ENCODE measurements at places on chromosomes 1 and 21.

GRCh38 chr21:25925936-25926335 lies 191.2 kb downstream of the GABPA start:
- DNase-seq, result no peak

GRCh38 chr1:155068599-155068998 lies 5.1 kb downstream of the EFNA4 start:
- no peak for DNase-seq

GRCh38 chr1:87176087-87176486 lies 152.6 kb upstream of the LMO4 start:
- DNase-seq, result no peak

GRCh38 chr1:116671072-116671760 lies 3.7 kb upstream of the IGSF3 start:
- no peak for DNase-seq

- DNase-seq, result no peak
Observed at GRCh38 chr1:98078596-98078995, 157.8 kb upstream of the DPYD start.

GRCh38 chr1:57839526-57839925 lies 415.7 kb upstream of the DAB1 start:
- DNase-seq, result no peak

DNA sequence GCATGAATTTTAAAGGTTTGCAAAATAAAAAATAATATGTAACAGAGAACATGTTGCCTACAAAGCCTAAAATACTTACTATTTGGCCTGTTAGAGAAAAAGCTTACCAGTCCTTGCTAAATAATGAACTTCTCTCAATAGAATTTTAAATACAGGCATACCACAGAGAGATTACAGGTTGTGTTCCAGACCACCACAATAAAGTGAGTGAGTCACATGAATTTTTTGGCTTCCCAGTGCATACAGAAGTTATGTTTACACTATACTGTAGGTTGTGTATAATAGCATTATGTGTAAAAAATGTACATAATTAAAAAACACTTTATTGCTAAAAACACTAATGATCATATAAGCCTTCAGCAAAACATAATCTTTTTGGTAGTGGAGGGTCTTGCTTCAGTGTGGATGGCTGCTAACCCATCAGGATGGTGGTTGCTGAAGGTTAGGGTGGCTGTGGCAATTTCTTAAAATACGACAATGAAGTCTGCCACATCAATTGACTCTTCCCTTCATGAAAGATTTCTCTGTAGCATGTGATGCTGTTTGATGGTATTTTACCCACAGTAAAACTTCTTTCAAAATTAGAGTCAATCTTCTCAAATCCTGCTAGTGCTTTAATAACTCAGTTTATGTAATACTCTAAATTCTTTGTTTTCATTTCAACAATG lies 48.6 kb downstream of the SCYL3 start:
- DNase-seq, result no peak

GRCh38 chr1:88612292-88612691 lies 71.8 kb upstream of the PKN2 start:
- no peak for DNase-seq

- DNase-seq, result no peak
Observed at GRCh38 chr1:157831968-157832626, 9.5 kb downstream of the CD5L start.

DNA sequence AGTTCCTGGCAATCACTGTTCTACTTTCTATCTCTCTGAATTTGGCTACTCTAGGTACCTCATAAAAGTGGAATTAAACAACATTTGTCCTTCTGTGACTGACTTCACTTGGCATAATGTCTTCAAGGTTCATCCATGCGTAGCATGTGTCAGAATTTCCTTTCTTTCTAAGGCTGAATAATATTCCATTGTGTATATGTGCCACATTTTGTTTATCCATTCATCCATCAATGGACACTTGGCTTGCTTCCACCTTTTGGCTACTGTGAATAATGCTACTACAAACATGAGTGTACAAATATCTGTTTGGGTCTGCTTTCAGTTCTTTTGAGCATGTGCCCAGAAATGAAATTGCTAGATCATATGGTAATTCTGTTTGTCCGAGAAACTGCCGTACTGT lies 14.7 kb downstream of the CACHD1 start:
- no peak for DNase-seq

DNA sequence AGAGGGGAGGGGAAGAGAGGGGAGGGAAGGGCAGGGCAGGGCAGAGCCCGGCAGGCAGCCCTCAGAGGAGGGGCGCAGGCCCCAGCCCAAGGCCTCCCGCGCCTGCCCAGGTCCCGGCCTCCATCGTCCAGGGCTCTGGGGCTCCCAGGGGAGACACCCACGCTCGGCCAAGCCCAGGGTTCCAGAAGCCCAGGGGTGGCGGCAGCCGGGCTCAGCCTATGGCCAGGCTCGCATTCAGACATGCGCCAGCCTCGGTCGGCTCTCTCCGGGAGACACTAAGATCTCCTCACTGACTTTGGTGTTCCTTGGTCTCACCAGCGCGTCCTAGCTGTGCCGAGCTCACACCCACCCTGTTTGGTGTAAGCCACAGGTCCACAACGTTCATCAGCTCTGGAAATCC lies 7.1 kb upstream of the ANKRD65 start:
- no peak for DNase-seq

GRCh38 chr21:34819357-34819999 lies 150.7 kb downstream of the CLIC6 start:
- DNase-seq, result no peak

DNA sequence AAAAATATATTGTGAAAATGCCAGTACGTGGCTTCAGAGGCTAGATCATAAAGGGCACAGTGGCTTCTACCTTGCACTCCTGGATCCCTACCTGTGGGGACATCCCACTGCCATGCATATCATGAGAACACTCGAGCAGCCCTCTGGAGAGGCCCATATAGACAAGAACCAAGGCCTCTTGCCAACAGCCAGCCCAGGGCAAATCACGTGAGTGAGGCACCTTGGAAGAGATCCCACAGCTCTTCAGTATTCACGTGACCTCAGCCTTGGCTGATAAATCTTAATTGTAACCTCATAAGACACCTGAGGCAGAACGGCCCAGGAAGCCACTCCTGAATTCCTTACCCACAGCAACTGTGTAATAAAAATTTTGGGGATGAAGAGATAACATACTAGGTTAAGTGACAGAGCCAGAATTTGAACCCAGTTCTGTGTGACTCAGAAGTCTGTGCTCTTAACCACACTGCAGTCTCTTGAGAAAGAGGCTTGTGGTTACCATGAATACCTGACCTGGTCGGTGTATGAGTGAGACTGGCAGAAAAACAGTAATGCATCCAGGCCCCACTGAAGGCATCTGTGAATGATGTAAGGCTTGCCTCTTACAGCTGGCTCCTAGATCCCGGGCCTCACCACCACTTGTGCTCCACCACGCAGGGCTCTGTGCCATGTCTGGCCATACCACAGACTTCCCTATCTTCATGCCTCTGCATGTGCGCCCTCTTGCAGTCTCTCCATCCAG lies 6.9 kb upstream of the A3GALT2 start:
- DNase-seq, result no peak

GRCh38 chr1:1161078-1161682 lies 12.5 kb upstream of the TTLL10 start:
- no peak for DNase-seq

DNA sequence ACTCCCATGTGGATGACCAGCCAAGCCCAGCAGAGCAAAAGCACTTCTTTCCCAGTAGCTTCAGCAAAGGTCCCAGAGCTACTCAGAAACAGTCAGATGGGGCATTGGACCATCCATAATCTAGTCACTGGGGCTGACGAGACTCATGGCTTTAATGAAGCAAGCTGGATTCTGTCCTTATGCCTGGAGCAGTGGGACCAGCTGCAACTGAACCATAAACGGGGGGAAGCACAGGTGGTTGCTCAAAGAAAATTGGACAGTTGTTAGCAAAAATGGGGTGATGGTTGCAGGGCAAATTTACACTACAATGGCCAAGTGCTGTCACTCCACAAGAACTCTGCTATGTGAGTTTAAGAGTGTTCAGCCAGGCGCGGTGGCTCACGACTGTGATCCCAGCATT lies 17.4 kb upstream of the FASLG start:
- no peak for DNase-seq

GRCh38 chr1:110916669-110917306 lies 43.8 kb downstream of the CD53 start:
- DNase-seq, result no peak

- no peak for DNase-seq
Observed at GRCh38 chr1:6811583-6811982, 26.3 kb downstream of the CAMTA1 start.

- DNase-seq, result no peak
Observed at GRCh38 chr1:63731117-63732043, 42.4 kb upstream of the ROR1 start.

DNA sequence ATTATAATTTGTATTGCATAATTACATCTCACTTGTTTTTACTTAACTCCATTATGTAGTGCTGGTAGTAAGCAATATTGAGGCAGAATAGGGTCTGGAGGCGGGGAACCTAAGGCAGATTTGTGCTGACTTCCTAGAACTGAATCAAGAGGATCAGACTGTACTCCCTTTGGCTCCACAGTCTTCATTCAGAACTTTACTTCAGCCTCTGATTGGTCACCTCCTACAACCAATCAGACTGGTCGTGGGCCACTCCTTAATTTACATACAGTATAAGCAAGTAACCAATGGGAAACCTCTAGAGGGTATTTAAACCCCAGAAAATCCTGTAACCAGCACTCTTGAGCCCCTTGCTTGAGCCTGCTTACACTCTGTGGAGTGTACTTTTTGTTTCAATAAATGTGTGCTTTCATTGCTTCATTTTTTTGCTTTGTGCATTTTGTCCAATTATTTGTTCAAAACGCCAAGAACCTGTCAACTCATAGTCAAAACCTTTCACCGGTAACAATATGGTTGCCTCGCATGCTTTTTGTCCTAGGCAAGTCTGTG lies 31.6 kb downstream of the ZBTB8OS start:
- no peak for DNase-seq

- DNase-seq, result no peak
Observed at GRCh38 chr1:221612047-221612777, 129.7 kb downstream of the DUSP10 start.

GRCh38 chr1:181522864-181523263 lies 39.5 kb downstream of the CACNA1E start:
- no peak for DNase-seq

- no peak for DNase-seq
Observed at GRCh38 chr1:107793896-107794453, 171.0 kb downstream of the VAV3 start.

- no peak for DNase-seq
Observed at GRCh38 chr1:13794231-13795187, 94.5 kb downstream of the PRDM2 start.

GRCh38 chr1:147673406-147673805 lies 3.1 kb upstream of the ACP6 start:
- no peak for DNase-seq

GRCh38 chr21:36733857-36734256 lies 34.9 kb downstream of the SIM2 start:
- DNase-seq, result no peak

GRCh38 chr1:228020686-228021354 lies 14.0 kb downstream of the WNT3A start:
- peak; percentile 27 for DNase-seq

- DNase-seq, result no peak
Observed at GRCh38 chr1:101282314-101283038, 45.7 kb downstream of the S1PR1 start.

DNA sequence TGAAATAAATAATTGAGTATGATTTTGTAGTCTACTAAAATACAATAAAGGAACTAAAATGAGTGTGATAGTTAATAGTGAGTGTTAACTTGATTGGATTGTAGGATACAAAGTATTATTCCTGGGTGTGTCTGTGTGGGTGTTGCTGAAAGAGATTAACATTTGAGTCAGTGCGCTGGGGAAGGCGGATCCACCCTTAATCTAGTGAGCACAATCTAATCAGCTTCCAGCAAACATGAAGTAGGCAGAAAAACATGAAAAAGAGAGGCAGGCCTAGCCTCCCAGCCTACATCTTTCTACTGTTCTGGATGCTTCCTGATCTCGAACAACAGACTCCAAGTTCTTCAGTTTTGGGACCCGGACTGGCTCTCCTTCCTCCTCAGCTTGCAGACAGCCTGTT lies 1716.6 kb downstream of the MRPL39 start:
- DNase-seq, result no peak

DNA sequence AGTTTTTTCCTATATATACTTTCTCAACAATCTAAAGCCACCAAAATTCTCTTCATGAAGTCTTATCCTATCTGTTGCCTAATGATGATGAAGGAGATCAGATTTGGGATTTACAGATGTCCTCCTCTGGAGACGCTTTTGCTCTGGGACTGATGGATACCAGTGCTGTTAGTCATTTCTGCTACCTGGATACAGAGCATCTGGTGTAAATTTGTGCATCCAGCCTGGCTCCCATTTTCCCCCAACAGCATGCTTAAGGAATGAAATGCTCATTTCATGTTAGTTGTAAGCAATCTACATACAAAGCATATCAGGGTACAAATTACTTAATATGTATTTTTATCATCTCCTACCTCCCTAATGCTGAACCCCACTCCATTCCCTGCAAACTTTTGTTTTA lies 57.7 kb downstream of the HNRNPR start:
- no peak for DNase-seq

GRCh38 chr21:44838039-44838895 lies 20.4 kb upstream of the SUMO3 start:
- peak; percentile 45 for DNase-seq

GRCh38 chr1:239539051-239539450 lies 152.7 kb downstream of the CHRM3 start:
- no peak for DNase-seq

DNA sequence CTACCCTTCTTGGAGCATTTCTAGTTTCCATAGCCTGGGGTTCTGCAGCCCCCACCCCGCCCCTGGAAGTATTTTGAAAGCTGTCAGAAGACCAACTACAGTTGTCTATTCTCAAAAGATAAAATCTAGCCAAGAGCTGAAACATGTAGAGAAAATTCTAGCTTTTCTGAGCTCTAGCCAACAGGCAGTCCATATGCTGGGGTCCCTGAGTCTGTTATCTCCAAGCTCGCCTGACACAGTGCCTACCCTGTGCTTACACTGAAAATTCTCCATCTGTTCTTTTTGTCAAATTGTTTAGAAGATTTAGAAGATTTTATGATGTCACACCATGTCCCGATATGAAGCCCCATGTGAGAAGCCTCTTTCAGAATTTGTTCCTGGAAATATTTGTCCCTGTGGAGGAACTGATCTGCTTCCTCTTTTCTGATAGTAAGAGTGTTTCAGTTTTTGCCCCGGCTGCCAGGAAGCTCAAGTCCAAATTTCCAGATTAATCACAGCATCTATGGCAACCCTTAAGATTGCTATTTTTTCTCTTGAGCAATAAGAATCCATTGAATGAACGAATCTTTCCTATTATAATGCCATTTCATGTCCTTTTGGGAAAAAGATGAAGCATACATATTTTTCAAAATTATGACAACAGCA lies 23.7 kb upstream of the CSF3R start:
- no peak for DNase-seq

- DNase-seq, result no peak
Observed at GRCh38 chr1:220149742-220150141, 55.8 kb downstream of the IARS2 start.

- DNase-seq, result peak; percentile 62
Observed at GRCh38 chr21:38352536-38353219, 95.9 kb downstream of the KCNJ15 start.
